SHP77 treated with DMSO at 0.1 percent for 48 hours (cell line): ENCODE measurements at places on chromosomes 16 and 17.

- DNase-seq: no peak
Measured at GRCh38 chr17:54980375-54980774, 11.8 kb downstream of the STXBP4 start.

DNA sequence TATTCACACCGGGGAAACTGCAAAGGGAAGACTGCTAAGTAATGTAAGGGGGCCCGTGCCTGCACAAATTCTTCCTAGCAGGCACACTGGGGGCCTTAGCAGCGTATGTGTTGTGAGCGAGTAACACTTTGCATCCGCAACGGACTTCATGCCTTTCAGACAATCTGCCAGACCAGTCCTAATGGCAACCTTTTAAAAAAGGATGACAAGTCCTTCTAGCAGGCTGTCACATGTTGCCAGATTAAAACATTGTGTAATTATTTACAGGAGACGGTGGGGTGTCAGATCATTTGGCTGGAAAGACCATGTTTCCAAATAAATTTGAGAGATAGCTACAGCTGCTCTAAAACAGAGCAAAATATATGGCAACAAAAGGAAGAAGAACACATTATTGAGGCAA, 46.1 kb downstream of the CPPED1 start:
- no peak for DNase-seq

DNA sequence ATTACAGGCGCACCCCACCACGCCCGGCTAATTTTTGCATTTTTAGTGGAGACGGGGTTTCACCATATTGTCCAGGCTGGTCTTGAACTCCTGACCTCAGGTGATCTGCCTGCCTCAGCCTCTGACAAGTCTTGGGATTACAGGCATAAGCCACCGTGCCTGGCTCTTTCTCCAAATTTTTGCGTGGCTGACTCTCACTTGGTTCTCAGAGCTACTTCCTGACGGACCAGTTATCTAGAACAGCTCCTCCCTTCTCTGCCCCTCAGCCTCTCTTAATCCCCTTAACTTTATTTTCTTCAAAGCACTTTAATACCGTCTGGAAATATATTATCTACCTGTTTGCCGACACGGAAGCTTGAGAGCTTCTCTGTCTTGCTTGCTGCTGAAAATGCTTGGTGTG, 4.2 kb downstream of the YPEL2 start:
- no peak for DNase-seq

GRCh38 chr16:1144476-1145382, 8.2 kb upstream of the CACNA1H start:
- no peak for DNase-seq

- DNase-seq: no peak
Measured at GRCh38 chr16:66610111-66610820, 5.8 kb downstream of the CMTM3 start.

DNA sequence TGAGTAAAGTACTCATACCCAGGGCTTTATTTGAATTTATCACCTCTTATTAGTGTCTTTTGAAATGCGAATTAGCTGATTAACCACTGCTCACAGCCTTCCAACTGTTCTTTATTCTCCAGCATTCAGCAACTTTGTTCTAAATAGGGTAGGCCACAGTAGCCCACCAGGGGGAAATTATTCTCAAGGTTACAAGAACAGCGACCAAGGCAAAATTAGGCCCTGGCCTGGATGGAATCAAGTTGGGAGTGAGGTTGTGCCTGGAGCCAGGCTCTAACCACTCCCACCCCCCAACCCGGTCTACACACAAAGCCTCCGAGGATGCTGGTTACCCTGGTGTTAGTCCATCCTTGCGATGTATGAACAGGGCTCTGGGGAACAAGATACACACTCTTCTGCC, 245.5 kb downstream of the STX8 start:
- DNase-seq: no peak

DNA sequence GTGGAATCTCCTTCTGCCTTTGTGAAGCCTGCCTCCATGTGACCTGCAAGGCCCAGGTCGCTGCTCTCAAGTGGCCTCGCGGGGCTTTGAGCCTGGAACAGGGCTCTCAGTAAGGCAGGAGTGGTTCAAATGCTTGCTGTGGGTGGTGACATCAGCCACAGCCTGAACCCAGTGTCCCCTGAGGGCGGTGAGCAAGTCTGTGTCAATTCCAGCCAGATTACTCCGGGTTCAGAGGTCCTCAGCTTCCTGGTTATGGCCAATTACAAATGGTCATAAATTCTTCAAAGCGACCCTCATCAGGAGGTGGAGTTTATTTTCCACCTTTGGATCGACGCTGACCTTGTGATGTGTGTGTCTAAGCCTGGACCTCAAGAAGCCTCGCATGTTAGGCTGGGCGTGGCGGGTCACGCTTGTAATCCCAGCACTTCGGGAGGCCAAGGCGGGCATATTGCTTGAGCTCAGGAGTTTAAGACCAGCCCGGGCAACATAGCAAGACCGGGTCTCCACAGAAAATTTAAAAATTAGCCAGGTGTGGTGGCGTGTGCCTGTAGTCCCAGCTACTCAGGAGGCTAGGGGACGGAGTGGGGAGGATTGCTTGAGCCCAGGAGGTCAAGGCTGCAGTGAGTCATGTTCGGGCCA, 17.3 kb downstream of the LGALS3BP start:
- DNase-seq: no peak

- DNase-seq: no peak
Measured at GRCh38 chr17:48840441-48840840, 9.6 kb downstream of the CALCOCO2 start.

DNA sequence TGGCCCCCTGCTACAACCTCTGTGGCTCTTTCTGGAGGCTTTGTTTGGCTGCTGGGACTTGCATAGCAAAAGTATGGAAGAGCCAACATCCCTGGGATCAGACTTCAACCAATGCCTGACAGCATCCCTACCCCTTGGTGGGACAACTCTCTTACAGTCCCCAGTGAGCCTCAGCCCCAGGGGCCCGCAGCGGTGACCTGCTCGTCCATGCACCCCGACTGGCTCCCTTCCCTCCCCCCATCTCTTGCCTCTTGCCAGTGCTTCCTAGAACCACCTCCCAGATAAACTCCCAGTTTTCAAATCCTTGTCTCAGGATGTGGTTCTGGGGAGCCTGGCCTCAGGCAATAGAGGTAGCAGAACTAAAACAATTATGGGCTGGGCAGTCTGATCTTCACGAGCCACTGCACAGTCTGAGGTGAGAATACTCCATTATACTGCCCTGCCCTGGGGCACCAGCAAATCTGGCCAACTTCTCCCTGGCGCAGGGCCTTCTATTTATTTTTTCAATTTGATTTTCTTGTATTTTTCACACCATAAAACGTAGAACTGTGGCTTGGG, 86.6 kb upstream of the BRD7 start:
- no peak for DNase-seq

- no peak for DNase-seq
Measured at GRCh38 chr16:28845293-28845692, 855 bp downstream of the TUFM start.

DNA sequence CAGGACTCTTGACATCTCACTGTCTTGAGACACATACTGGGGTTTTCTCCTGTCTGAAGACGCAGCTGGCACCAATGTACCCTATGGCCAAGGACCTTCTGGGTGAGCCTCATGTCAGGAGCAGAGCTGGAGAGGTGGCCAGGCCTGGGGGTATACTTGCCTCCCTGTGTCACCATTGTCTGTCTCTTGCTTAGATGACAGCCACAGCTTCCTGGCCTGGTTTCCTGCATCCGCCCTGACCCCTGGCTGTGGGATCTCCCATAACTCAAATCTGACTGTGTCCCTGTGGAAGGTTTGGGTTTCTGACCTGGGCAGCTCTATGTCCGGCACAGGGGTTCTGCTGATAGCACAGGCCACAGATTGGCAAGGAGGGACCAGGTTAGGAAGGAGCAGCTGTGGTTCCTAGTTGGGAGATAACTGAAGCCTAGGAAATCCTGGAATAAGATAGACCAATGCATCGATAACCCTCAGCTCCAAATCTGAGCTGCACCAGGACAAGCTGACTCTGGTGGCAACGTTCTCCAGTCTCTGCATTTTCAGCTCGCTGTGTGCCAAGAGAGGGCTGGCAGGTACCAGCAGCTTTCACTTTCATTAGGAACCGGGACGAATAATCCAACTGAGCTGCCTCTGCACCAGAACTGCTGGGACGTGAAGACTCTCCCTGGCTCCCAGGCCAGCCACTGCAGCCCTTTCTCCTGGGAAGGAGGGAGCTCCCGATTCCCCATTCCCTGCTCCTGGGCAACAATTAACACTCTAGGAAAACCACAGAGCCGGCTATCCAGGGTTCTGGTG, 5.0 kb downstream of the DEXI start:
- DNase-seq: no peak

- DNase-seq: no peak
Measured at GRCh38 chr16:56341656-56342399, 83.5 kb downstream of the AMFR start.
